H54 (cell line): ENCODE measurements at places on chromosomes 1 and 21.

DNA sequence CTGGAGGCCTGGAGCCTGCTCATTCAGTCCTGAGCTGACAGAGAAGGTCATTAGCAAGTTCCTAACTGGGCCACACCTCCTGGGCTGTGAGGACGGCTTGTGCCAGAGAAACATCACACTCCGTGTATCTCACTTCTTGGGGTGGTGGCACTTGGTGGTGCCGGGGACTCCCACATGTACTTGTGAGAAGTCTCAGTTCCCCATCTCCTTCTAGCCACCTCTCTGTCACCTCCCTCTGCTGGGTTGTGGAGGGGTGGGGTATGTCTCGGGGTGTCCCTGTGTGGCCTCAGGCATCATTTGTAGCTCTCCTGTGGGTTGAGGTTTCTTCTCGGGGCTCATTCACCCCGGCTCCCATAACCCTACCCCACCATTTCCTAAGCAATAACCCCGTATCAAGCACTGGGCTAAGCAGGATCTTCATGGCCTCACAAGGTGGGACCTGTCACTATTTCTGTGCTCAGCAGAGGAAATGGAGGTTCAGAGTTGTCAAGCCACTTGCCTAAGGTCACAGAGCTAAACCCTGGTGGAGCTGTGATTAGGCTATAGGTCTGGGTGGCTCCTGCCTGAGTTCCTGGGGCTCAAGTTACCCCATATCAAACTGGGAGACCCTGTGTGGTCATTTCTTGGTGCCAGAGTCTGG is 62.5 kb downstream of the UBIAD1 start:
- DNase-seq = no peak

- DNase-seq = no peak
Observed at GRCh38 chr1:167676205-167676915, 45.4 kb upstream of the MPZL1 start.

- no peak for DNase-seq
Observed at GRCh38 chr1:209493559-209493958, 90.0 kb upstream of the CAMK1G start.

DNA sequence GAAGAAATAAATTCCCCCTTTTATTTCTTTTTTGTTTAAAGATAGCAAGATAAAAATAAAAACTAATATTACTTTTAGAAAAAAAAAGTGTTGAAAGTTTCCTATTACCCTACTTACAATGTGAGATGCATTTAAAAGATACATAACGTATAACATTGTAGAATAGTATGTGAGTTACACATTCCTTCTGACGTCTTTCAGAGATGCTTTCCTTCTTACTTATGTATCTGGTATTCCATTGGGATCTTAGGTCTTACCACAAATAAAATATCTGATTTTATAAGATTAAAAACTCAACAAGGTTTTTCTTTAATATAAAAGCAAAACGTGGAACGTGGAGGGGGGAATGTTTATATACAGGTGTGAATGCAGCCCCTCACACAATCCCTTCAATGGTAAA is 147.2 kb upstream of the ETS2 start:
- DNase-seq = no peak

DNA sequence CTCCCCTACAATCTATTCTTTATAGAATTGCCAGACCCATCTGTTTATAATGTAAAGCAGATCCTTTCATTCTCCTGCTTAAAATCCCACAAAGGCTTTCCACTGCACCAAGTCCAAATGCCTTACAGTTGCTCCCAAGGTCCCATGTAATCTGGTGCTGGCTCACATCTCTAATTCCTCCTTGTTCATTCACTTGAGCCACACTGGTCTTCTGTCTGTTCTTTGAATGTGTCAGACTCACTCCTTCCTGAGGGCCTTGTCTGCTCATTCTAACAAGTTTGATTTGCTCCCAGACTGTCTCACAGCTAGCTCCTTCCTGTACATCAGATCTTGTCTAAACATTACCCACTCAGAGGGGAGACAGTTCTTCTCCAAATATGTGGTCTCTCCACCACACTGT is 38.9 kb downstream of the ALG14 start:
- DNase-seq = no peak

- DNase-seq = no peak
Observed at GRCh38 chr1:228365271-228366061, 41.2 kb downstream of the TRIM11 start.

DNA sequence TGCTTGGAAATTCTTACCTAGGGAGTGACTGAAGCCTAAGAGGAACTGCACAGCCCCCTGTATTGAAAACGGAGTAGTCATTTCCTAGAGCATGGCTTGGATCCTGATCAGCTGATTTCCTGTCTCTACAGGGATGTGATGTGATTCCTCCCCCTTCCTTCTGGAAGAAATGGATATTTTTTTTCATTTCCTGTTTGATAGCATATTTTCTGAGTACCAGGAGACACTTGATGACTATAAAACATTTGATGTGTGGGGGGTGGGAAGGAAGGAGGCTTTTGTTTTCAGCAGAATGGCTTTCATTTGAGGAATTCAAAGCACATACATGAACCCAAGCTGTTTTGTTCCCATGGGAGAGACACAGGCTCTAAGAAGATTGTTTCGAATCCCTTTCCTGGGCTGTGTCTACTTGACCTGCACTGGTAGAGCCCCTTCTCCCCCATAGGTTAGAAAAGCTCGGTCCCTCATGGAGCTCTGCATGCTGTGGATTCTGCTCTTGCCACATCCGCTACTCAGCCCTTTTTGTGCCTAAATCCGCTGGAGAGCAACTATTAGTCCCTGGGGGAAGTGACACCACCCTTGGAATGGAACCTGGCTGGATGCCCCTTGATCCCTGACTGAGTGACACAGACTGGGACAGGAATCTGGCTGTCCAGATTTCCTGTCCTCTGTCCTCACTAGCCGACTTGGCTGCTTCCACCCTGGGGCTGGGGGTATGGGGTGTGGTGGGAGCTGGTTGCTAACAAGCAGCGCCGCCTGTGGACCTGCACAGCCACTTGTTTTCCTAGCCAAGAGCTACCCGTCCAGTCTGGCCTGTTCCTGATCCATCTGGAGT is 71.8 kb upstream of the MACF1 start:
- DNase-seq = no peak

DNA sequence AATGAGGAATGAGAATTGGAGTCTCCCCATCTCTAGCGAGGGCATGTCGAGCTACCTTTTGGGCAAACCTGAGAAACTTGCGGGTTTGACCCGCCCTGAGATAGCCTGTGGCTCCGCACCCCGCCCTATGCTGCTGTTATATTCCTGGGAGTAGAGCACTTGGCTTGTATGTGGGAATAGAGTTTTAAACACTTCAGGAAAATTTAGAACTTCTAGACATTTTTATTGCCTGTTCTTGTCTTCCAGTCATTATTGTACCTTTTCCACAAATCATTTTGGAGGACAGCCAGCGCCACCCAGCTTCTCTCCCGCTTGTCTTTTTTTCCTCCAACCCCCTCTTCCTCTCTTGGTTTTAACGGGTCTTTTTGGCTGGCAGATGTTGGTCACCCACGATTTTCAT is 738 bp downstream of the GNPAT start:
- peak; percentile 14 for DNase-seq
